ENCODE measurements at places on chromosomes 6 and 20. TPM values are rescaled to one million over a fixed set of nuclear protein-coding genes. Genes with fewer than 3 reads are reported as not detected.

Gene PRR18
- total RNA-seq, result not detected

Gene RSPH9
- 0.09 TPM for total RNA-seq

Gene TMEM217
- total RNA-seq, result 3.5 TPM

Gene TREML2
- 3.3 TPM for total RNA-seq

Gene HRH3
- total RNA-seq, result not detected

Gene TCP11
- not detected for total RNA-seq

Gene NR2E1
- total RNA-seq, result not detected

Gene CST7
- 38.2 TPM for total RNA-seq

Gene DNMT3B
- 0.99 TPM for total RNA-seq

Gene TCF21
- not detected for total RNA-seq

DNA sequence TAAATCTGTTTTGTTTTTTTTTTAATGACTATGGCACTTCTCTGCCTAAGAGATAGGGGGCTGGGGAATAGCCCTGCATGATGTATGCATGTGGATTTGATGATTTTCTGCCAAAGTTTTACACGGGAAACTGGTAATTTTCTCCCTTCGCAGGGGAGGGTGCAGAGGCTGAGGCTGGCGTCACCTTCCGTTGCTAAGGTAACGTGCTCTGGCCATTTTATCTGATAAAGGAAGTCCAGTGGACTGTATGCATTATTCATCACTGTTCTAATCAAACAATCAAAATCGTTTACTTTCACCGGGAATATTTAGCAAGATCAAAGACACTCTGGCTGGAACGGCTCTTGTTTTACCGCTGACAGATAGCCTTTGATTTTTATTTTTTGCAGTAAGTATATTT is 789 bp downstream of the PHACTR1 start:
- H3K36me3 ChIP-seq, result no peaks in the 10 kb centered on the region
- H3K4me1 ChIP-seq, result no peaks in the 10 kb centered on the region
- H3K4me3 ChIP-seq, result no peak overlapping the region
- H3K27ac ChIP-seq, result no peak overlapping the region

GRCh38 chr6:32952817-32953739 is at the start of gene HLA-DMA:
Gene HLA-DMA (minus strand): TSS chr6:32953097. CDS start chr6:32953036, 61 bp downstream.
- ATAC-seq, result peak; percentile 98
- peaks cover 31% of the 10 kb centered on the region for H3K4me1 ChIP-seq
- no peaks in the 10 kb centered on the region for H3K27me3 ChIP-seq
- H3K4me3 ChIP-seq, result peak within 1 kb of the TSS; percentile 77
- peak within 1 kb of the TSS; percentile 72 for H3K27ac ChIP-seq
- no peaks in the 10 kb centered on the region for H3K36me3 ChIP-seq

GRCh38 chr20:63735859-63736718 is at the start of gene LIME1:
Gene LIME1 (plus strand): TSS chr20:63736664. CDS start chr20:63737550, 886 bp downstream.
- peaks cover 13% of the 10 kb centered on the region for H3K36me3 ChIP-seq
- ATAC-seq, result peak; percentile 15
- H3K27ac ChIP-seq, result peak within 1 kb of the TSS; percentile 49

- peaks cover 58% of the 10 kb centered on the region for H3K4me1 ChIP-seq
- peak overlapping the region; percentile 76 for H3K27ac ChIP-seq
- no peaks in the 10 kb centered on the region for H3K27me3 ChIP-seq
- peak; percentile 17 for ATAC-seq
- no peaks in the 10 kb centered on the region for H3K36me3 ChIP-seq
Measured at GRCh38 chr6:136763255-136763654, 29.0 kb downstream of the MAP3K5 start.

- peaks cover 6% of the 10 kb centered on the region for H3K4me1 ChIP-seq
- H3K27me3 ChIP-seq, result no peaks in the 10 kb centered on the region
- H3K36me3 ChIP-seq, result peaks cover 24% of the 10 kb centered on the region
- peak overlapping the region; percentile 61 for H3K4me3 ChIP-seq
- peak; percentile 89 for ATAC-seq
Measured at GRCh38 chr20:4973330-4974097, 27.8 kb downstream of the SLC23A2 start.

GRCh38 chr6:11226005-11226404 is 6.5 kb downstream of the NEDD9 start:
- ATAC-seq, result no peak
- no peak overlapping the region for H3K27ac ChIP-seq
- H3K4me3 ChIP-seq, result peak overlapping the region; percentile 66
- no peaks in the 10 kb centered on the region for H3K27me3 ChIP-seq
- peaks cover 60% of the 10 kb centered on the region for H3K36me3 ChIP-seq

DNA sequence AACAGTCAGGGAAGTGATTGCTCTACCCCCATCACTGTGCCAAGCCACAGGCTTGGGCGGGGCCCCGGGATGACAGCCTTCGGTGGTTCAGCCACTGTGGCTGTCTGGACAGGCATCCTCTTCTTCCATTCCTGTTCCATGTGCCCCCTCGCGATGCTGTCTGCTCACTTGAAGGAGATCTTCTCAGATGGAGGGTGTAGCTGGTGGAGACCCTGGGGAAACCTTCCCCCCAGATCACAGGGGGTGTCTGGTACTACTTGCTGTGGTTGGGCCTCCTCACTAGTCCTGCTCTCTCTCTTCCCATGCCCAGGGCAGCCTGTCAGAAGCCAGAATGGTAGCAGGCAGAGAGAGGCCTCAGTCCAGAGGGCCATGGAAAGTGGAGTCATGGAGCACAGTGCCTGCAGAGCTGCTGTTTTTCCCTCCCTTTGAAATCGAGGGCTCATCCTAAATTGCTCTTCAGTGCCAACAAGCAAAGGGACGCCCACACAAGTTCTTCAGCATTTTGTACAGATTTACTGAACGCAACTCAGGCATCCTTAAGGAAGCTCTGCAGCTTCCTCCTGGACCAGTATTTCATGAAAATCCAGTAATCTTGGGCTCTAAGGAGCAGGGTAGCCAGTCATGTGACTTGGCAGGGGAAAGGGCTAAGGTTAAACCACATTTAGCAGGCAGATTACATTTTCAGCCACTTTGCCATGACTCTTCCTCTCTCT is 326.6 kb downstream of the ZFAND3 start:
- H3K36me3 ChIP-seq, result peaks cover 22% of the 10 kb centered on the region
- ATAC-seq, result no peak
- H3K4me1 ChIP-seq, result peaks cover 20% of the 10 kb centered on the region
- no peak overlapping the region for H3K27ac ChIP-seq

DNA sequence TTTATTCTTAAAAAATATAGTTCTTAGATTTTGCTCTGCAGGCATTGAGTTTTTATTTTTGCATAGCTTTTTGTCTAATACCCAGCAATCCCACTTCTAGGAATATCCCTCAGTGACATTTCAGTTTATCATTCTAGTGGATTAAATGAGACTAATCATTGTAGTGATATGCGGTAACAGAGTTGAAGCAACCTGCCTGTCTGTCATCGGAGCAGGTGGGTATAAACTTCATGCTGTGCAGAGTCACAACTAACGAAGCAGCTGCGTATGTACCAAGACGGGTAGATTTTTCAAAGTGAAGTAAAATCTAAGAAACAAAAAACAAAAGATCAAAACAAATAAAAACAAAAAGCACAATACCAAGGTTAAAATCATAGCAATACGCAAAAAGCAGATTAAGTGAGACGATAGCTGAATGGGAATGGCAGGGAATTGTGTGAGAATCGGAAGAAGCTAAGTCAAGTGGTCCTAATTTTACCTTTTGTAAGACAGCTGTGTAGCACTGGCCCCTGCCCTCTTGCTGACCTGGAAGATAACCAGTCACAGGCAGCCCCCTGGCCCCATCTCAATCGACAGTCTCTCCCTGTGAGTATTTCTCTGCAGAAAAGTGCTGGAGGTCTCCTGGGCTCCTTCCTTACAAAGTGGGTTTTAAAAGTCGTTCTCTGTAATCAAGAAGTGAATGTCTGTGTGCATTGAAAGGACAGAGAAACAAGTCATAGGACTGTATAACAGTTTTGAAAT is 169.2 kb downstream of the OR2B2 start:
- ATAC-seq, result no peak
- H3K4me3 ChIP-seq, result no peak overlapping the region
- H3K27ac ChIP-seq, result no peak overlapping the region
- peaks cover 21% of the 10 kb centered on the region for H3K27me3 ChIP-seq
- H3K36me3 ChIP-seq, result peaks cover 5% of the 10 kb centered on the region

GRCh38 chr6:63475707-63476106 is 96.6 kb upstream of the LOC128125822 start:
- H3K4me3 ChIP-seq, result no peak overlapping the region
- no peak overlapping the region for H3K27ac ChIP-seq
- H3K4me1 ChIP-seq, result no peaks in the 10 kb centered on the region
- H3K27me3 ChIP-seq, result no peaks in the 10 kb centered on the region
- no peaks in the 10 kb centered on the region for H3K36me3 ChIP-seq
- no peak for ATAC-seq

Data from activated T-helper 17 cell treated with anti-CD3 and anti-CD28 coated beads, Interleukin-2, amount 50 U/mL, for 72 hours (primary cell).